Fibroblast of gingiva (primary cell): ENCODE measurements at places on chromosomes 7 and 10.

DNA sequence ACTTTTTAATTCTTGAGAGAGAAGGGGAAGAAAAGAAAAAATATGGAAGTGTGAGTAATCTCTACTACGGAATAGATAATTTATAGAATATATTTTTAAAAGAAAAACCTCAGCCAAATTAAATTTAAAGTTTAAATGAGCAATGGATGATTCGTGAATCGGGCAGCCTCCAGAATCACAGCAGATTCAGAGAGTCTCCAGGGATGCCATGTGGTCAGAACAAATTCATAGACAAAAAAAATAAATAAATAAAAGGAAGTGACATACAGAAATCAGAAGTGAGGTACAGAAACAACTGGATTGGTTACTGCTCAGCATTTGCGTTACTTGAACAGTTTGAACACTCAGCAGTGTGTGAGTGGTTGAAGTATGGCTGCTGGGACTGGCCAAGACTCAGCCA, 53.0 kb downstream of the PHYHIPL start:
- DNase-seq: no peak

DNA sequence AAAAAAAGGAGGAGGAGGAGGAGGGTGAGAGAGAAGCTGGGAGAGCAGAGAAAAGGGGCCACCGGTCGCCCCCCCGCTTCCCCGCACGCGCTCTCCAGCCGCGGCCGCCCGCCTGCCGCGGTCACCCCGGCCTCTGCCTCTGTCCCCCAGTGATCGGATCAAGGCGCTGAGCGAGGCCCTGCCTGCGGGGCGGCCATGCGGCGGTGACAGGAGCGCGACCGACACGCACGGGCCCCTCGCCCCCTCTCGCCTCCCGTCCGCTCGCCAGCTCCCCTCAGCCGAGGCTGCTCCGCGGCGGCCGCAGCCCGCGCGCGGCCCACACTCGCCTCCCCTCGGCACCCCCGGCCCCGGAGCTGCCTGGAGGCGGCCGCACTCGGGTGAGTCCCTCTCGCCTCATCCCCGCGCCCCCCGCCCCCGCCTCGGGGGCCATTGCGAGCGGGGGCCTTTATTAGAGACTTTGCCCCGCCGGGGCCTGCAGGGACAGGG, at the start of gene GTF2I:
Gene GTF2I, plus strand, starts transcription at position 27 of the 486 bp plus-strand sequence. CDS start 31,411 bp downstream, outside the sequence.
- no peak for DNase-seq

- DNase-seq: no peak
Observed at GRCh38 chr7:81887098-81888090, 117.5 kb upstream of the HGF start.

- no peak for DNase-seq
Observed at GRCh38 chr10:7233259-7233991, 177.4 kb downstream of the SFMBT2 start.

DNA sequence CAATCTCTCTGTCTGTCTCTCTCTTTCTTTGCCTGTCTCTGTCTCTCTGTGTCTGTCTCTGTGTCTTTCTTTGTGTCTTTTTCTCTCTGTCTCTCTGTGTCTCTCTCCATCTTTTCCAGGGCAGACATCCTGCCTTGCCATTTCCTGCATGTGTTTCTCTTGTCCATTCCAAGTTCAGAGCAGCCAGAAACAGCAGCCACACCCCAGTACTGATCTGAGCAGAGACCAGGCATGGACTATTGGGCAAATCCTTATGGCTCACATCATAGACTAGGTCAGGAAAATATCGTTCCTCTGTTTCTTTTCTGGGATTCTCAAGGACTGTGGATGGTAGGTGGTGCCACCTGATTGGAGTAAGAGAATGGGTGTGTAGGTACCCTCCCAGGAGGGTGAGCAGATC, 95.8 kb downstream of the RAMP3 start:
- no peak for DNase-seq

- no peak for DNase-seq
Observed at GRCh38 chr7:130463553-130464434, 23.0 kb upstream of the CEP41 start.

GRCh38 chr7:42340436-42340835, 103.4 kb upstream of the GLI3 start:
- DNase-seq: no peak

GRCh38 chr10:46001187-46001756, 29.0 kb downstream of the TIMM23 start:
- no peak for DNase-seq

DNA sequence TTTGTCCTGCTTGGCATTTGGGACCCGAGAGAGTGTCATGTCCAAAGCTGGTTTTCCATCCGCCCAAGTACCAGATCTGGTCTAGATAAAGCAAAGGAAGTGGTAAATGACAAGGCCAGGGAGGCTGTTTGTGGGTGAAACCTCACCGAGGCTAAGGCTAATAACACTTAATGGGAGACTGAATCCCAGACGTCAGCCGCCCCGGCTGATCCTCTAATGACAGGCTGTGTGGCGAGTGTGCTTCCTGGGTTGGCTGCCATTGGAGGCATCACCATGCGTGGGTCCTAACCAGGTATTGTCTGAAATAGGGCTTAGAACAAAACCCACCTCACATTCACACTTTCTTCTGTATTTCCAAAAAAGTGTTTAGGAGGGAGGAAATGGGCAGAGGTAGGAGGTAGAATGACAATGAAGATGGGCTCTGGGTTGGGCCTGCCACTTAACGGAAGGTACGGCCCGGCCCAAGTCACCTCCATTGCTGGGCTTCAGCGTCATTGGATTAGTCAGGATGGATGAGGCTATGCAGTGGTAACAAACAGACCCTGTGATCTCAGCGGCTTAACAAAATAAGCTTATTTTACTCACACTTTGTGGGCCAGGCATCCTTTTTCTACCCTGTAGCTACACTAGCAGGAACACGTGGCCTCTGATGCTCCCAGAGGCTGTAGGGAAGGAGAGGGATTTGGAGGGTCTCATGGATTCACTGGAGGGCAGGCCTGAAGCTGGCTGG, 59.7 kb downstream of the PROSER2 start:
- no peak for DNase-seq

DNA sequence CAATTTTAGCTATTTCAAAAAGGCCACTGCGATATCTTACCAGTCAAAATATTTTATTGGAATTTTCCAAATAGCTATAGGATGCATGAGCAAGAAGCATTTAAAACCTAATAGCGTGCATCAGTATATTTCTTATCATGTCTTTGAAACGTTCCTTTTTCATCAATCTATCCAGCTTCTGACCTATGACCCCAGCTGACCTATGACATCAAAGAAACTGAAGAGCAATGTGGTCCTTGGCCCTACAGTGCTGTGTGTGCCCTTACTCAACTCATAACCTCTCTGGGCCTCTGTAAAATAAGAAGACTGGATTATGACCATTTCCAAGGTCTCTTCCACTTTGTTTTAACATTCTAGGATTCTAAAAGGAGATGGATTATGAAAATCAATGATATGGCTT, 118.2 kb downstream of the ZNF22 start:
- DNase-seq: no peak

GRCh38 chr10:125742465-125742864, 23.0 kb downstream of the EDRF1 start:
- no peak for DNase-seq

GRCh38 chr7:144026203-144026883, 22.4 kb upstream of the OR2A5 start:
- DNase-seq: no peak

DNA sequence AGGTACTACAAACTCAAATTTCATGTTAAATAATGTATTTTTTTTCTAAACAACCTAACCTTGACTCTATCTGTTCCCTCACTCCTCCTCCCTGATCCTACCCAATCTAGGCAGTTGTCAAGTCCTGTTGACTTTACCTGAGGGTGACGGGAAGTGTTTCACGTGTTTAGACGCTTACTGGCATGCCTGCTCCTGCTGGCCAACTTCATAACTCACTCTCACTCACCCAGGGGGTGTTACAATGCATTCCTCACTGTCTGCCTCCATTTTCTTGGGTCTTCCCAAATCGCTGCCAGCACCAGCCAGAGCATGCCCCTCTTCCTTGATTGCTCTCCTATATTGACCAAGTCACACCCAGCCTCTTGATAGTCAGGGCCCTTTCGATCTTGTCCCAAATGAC, 28.3 kb downstream of the CRCP start:
- no peak for DNase-seq

- DNase-seq: no peak
Observed at GRCh38 chr10:22053048-22053447, 49.5 kb upstream of the DNAJC1 start.

DNA sequence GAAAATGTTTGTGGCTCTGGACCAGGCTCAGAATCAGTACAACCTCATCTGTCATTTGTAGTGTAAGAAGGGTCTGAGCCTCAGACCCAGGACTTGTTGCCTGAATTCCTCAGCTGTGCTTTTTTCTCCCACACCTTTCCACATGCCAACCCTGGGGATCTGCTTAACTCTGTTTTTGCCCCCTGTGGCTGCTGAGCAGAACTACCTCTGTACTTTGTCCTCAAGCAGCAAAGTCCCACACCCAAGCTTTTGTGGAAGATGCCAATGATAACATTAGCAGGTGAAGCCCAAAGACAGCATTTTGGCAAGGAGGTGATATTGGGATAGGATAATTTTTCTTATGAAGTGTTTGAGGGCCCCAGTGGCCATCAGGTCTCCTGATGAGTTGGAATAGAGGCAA, 5.8 kb upstream of the CYP2C18 start:
- DNase-seq: no peak

- no peak for DNase-seq
Observed at GRCh38 chr7:44347546-44348114, 22.2 kb upstream of the CAMK2B start.

- DNase-seq: no peak
Observed at GRCh38 chr10:4130685-4131084, 345.7 kb upstream of the KLF6 start.

GRCh38 chr7:118352867-118353453, 128.5 kb downstream of the ANKRD7 start:
- peak; percentile 9 for DNase-seq

DNA sequence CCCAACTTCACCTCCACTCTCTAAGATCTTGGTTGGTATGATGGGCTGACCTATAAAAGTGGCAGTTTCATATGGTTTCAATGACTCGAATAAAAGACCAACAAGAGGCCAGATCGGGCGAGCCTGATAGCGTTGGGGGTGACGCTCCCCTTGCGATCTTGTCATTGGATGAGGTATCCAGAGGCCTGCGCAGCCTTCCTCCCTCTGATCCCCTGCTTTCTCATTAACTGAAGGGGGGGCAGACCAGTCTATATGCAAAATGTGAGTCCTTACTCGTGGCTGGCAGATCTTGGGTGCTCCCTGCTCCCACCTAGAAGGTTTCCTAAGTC, 937 bp upstream of the COBL start:
- no peak for DNase-seq
